Vagina (tissue), 2 donors: ENCODE measurements at places on chromosomes 16 and 17.

GRCh38 chr17:42005166-42005565, 12.1 kb downstream of the DNAJC7 start:
- no peak for DNase-seq

GRCh38 chr16:10770907-10771306, 27.3 kb downstream of the NUBP1 start:
- DNase-seq: no peak

DNA sequence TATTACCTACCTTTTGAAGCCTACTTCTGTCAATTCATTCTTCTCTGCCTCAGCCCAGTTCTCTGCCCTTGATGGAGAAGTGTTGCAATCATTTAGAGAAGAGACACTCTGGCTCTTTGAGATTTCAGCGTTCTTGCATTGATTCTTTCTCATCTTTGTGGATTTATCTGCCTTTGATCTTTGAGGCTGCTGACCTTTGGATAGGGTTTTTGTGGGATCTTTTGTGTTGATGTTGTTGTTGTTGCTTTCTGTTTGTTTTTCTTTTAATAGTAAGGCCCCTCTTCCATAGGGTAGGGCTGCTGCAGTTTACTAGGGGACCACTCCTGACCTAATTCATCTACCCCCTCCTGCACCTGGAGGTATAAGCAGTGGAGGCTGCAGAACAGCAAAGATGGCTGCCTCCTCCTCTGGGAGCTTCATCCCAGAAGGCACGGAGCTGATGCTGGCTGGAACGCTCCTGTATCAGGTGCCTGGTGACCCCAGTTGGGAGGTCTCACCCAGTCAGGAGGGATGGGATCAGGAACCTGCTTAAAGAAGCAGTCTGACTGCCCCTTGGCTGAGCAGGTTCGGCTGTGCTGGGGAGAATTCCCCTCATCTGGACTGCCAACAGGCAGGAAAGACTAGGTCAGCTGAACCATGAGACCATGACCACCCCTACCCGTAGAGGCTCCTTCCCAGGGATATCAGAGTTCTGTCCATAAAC, 28.0 kb downstream of the NFATC3 start:
- no peak for DNase-seq

DNA sequence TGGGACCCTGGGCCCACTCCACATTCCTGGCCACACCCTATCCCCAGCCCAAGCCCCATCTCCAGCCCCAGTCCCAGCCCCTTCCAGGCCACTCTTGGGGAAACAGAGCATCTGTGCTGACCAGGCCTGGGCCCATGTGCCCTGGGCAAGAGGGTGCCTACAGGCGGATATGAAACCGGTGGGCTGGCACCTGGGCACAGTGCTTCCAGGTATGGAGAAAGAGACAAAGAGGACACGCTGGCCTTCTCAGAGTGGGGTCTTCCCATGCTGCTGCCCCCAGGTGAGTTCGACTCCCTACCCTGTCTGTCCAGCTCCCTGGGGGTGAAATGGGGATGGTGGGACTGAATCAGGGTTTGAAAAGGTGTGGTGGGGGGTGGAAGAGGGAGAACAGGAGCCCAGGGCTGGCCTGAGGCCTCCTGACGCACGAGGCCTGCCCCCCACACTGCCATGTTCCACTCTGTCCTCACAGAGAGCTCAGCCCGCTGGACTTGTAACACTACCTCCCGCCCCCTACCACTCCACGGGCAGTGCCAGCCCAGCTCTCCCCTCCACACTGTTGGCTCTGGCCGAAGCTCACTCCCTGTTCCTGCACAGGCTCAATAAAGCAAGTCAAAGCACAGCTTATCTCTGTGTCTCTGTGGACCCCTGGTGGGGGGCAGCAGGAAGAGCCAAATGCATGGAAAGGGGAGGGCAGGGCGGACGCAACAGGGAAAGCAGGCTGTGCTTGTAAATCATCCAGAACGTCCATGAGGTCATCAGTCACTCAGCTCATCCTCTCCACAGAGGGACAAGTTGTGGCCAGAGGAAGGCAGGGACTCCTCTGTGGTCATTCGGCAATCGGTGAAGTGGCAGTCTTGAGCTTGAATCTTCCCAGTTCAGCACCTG, 71.1 kb upstream of the TMEM97 start:
- DNase-seq: no peak

DNA sequence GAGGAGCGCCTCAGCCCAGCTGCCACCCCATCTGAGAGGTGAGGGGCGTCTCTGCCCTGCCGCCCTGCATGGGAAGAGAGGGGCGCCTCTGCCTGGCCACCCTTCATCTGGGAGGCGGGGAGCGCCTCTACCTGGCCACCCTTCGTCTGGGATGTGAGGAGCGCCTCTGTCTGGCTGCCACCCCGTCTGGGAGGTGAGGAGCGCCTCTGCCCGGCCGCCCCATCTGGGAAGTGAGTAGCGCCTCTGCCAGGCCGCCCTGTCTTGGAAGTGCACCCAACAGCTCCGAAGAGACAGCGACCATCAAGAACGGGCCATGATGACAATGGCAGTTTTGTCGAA, 114.4 kb upstream of the CES5A start:
- DNase-seq: no peak

- DNase-seq: no peak
Observed at GRCh38 chr16:79202977-79203376, 397.6 kb downstream of the MAF start.

DNA sequence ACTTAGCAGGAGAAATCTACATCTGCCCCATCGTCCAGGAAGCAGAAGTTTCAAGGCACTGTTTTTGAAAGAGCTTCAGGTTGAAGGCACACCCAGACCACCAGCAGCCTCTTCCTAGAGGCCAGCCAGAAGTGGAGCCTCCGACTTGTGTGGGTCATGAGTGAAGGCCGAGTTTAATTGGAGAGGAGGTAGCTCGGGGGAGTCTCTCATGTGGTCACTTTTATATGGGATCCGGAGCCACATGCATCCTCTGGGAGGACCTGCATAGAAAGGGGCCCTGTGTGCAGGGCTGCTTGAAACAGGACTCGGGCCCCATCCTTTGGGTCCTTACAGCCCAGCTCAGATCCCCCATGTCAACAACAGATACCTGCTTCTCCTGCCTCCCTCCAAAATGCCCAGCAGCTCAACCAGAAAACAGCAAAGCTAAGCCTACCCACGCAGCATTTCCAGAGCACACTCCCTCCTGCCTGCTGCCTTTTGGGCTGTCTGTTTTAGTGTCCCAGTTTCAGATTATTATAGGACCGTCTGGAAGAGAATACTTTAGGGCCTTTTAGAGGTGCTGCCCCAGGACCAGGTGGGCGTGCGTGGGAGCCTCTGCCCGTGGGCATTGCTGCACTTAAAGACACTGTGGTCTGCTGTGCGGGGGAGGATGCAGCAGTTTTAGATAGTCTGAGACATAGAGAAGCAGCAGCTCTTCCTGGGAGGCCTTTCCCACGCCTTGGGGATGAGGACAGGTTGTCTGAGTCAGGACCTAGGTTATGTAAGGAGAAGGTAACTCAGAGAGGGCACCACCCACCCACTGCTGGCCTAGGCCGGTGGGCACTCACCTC, 29.5 kb downstream of the MPRIP start:
- no peak for DNase-seq

DNA sequence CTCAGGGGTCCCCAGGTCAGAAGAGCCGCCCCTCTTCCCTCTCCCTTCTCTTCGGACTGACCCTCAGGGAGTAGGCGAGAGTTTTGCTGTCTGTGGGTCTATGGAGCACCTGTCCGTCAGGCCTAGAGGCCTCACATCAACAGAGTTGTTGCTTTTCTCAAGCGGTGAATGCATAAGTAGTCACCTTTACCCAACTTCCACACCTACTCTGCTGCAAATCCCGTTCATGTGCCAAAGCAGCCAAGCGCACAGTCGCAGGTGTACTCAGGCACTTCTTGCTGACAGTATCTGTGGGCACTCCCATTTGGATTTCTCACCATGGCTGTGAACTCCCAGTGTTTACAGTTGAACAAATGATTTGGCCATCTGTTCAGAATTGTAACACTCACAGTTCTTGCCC, 4.0 kb upstream of the FA2H start:
- no peak for DNase-seq

GRCh38 chr17:6913608-6914443, 82.0 kb upstream of the ALOX12 start:
- no peak for DNase-seq

DNA sequence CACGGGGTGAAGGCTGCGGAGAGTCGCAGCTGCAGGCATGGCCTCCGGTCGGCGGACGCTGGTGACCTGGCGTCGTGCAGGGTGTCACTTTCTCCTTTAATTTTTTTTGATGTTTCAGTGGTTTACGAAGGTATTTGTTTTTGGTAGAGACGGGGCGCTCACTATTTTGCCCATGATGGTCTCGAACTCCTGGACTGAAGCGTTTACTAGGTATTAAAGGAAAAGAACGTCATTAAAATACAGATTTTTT, 17.1 kb downstream of the ZNF213 start:
- no peak for DNase-seq

DNA sequence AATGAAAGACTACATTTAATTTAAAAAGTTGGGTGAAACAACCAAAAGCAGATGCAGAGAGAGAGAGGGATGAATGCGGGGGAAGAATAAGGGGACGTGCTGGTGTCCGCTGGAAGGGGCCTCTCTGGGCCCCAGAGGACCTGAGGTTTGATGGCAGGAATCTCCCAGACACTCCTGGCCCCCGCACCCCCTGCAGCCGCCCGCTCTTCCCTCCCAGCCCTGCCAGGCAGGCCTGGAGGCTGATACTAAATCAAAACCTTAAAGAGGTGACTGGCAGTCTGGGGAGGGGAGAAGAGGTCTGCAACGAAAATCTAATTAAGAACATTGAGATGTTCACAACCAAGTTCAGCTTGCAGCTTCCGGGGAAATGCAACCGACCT, 2.4 kb downstream of the FOXL1 start:
- DNase-seq: no peak
